ENCODE measurements at places on chromosomes 5 and 9. TPM values are rescaled to one million over a fixed set of nuclear protein-coding genes. Genes with fewer than 3 reads are reported as not detected.

SLC36A2 gene
- total RNA-seq = not detected

PCDHB11 gene
- 0.13 TPM for total RNA-seq

PAEP gene
- total RNA-seq = not detected

MPDZ gene
- total RNA-seq = 65.6 TPM

LCNL1 gene
- not detected for total RNA-seq

TEX48 gene
- total RNA-seq = not detected

MCC gene
- total RNA-seq = 19.0 TPM

TMEM252 gene
- total RNA-seq = not detected

MORN5 gene
- total RNA-seq = not detected
